ENCODE measurements at places on chromosomes 4 and X.

DNA sequence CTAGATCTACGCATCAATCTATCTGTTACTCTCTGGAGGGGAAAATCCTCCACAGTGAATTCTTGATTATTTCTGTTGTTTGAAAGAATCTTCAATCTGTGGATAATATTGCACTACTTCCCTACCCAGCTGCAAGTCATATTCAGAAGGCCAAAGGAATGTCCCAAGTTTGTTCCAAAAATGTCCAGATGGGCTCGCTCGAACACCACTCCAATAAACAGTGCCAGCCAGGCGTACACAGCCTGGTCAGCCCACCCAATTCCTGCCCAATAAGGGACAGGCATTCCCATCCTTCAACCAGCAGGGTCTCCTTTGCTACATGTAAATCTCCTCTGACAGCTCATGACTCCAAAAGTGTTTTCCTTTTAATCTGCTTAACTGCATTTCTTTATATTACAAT lies 80.7 kb upstream of the GPM6B start:
- DNase-seq = no peak

- DNase-seq = no peak
Measured at GRCh38 chr4:135277068-135277979, 1075.7 kb upstream of the PABPC4L start.

DNA sequence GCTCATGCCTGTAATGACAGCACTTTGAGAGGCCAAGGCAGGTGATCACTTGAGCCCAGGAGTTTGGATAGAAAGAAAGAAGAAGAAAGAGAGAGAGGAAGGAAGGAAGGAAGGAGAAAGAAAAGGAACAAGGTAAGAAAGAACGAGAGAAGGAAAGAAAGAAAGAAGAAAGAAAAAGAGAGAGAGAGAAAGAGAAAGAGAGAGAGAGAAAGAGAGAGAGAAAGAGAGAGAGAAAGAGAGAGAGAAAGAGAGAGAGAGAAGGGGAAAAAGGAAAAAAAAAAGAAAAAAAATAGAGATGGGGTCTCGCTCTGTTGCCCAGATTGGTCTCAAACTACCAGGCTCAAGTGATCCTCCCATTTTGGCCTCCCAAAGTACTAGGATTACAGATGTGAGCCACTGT lies 22.5 kb downstream of the ING2 start:
- DNase-seq = no peak

GRCh38 chrX:97294041-97294440 lies 410.3 kb downstream of the RPA4 start:
- DNase-seq = no peak

All from NCI-H1694 treated with DMSO at 0.1 percent for 48 hours (cell line).